ENCODE measurements at places on chromosomes 12 and 14.

DNA sequence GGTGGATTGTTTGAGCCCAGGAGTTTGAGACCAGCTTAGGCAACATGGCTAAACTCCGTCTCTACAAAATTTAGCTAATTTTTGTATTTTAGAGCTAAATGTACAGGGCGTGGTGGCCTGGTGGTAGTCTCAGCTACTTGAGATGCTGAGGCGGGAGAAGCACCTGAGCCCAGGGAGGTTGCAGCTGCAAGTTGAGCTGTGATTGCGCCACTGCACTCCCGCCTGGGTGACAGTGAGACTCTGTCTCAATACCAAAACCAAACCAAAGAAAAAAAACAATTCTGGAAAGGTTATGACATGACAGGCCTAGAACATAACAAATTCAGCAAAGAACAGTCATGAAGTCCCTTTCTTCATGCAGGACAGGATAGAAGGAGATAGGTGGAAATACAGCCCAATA is 25.7 kb downstream of the WDR89 start:
- no peak for DNase-seq

DNA sequence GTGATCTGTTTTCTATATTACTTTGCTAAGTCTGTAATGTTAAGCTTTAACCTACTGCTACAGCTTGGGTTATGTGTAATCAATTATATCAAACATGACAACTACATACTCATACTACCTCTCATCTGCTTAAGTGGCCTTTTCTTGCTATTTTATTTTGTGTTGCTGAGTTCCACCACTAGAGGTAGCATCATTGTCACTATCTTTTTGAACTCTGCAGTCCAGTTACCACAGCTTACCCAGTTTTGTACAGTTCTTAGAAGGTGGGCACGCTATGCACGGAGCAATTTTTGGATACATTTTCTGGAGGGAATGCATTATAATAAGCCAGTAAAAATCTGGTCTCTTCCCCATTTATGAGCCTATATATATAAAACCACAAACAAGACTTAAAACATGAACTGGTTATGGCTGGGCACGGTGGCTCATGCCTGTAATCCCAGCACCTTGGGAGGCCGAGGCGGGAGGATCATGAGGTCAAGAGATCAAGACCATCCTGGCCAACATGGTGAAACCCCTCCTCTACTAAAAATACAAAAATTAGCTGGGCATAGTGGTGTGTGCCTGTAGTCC is 48.5 kb downstream of the SAV1 start:
- no peak for DNase-seq

DNA sequence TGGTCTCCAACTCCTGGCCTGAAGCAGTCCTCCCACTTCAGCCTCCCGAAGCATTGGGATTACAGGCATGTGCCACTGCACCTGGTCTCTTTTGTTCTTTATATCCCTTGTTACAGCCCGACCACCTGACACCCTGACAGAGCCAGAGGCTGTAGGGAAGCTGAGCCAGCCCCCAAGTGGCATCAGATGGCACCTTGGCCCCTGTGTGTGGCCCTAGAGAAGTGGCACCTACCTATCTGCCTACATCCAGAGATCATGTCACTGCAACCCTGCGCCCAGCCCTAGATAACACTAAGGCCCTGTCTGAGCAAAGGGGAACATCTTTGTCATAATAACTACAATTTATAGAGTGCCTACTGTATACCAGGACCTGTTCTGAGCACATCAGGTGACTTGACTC is 235.0 kb downstream of the AACS start:
- no peak for DNase-seq

DNA sequence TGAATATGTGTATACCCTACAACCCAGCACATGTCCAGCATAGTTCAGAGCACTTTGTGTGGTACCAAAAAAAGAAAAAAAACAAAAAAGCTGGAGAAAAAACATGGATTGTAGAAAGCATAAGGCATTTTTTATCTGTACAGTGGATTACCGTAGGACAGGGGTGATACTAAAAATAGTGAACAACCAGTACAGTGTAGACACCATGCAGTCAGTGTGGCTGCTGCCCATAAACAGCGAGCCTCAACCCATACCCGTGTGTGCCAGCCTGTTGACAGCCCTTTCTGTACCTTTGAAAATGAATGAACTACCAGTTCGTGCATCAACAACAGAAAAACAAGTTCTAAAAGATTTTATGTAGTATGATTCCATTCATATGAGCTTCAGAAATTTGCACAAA is 25.1 kb downstream of the RASSF8 start:
- no peak for DNase-seq

DNA sequence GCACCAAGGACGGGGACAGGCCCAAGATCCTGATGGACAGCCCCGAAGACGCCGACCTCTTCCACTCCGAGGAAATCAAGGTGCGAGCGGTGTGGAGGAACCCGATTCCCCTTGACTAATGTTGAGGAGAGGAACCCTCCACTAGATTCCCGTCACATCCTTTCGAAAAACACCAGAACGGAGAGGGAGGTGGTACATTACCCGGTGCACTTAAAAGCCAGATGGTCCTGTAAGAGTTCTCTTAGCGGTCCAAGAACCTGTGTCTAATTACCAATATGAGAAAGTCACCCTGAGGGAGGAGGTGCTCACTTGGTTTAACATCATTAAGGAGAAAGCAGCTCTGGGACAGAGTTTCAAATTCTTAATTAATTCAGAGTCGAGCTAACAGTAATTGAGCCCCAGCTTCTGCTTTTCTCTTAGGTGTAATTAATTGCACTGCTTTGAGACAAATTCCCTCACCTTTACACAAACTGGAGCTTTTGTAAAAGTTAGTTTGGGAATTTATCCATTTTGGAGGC is 450 bp downstream of the PRKAB1 start:
- DNase-seq, result no peak

Data from activated naive CD8-positive, alpha-beta T cell treated with anti-CD3 and anti-CD28 coated beads, Interleukin-2, amount 50 U/mL, for 16 hours (primary cell).